ENCODE measurements at places on chromosomes 3 and 15.

DNA sequence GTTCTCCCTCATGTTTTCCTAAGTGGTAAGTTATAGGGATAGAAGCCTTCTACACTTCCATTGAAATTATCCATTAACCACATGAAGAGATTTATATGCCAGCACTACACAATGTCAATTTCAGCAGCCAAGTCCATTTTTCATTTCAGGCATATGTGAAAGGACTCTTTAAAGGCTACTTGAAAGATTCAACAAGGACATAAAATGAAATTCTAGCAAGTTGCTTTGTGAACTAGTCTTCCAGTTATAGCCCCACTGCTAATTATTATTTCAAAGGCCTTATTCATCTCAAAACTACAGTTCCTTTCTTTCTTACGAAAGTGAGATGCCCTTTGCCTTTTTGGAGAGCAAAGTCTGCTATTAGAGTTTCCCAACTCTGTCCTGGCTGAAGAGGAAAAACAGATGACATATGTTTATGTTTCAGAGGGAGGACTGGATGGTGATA lies 66.0 kb upstream of the SLC2A2 start:
- no peak for DNase-seq

DNA sequence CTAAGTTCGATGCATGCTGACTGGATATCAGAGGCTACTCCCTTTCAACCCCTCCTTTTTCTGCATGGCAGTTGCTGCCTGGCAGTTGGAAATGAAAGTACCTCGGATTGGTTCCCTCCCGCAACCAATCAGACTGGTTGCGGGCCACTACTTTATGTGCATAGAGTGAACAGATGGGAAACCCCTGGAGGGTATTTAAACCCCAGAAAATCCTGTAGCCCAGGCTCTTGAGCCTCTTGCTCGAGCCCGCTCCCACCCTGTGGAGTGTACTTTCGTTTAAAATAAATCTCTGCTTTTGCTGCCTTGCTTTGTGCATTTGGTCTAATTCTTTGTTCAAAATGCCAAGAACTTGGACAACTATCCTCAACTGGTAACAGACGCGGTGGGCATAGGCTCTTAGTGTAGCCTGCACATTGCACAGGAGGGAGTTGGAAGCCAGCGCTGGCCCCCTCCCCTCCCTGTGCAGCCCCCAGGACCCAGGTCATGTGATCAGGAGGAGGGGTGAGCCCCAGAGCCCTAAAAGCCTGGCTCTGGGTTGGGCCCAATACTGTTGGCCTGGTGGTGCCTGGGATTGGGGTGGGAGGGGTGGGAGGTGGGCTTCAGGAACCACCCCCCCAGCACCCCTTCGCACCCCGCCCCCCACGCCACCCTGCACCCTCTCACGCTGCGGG lies 26.8 kb downstream of the RHCG start:
- no peak for DNase-seq

DNA sequence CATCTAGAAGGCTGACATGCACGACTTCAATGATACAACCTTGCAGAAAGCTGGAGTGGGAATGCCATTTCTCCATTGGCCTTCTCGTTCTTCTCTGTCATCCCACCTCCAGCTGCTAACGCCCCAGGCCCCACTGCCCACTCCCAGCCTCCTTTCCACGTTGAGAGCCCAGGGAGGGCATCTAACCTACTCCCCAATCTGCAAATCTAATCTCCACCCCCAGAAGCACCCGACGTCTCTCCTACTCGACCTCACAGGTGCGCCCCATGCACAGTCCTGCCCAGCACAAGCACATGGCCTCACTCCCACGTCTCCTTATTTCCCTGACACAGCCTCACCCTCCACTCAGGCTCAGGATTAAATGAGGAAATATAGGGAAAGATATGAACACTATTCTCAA lies 33.4 kb downstream of the IL12A start:
- no peak for DNase-seq

DNA sequence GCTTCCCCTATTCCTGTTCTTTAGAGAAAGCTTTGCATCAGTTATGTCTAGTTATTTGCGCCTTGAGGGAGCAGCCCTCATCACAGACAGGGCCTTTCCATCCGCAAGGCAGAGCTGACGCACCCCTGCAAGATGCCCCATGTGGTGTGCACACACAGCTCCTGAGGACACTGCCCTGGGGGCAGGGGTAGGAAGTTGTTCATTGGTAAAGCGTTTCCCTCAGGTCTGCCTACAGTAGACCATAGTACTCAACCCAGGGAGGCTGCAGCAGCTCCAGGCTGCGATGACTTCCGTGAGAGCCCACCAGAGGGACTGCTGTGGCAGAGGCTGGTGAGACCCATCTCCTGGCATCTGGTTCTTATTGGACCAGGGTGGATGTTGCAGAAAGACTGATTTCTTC lies 55.1 kb upstream of the PLXNA1 start:
- no peak for DNase-seq

GRCh38 chr15:90624278-90624981 lies 92.7 kb upstream of the BLM start:
- DNase-seq = no peak

DNA sequence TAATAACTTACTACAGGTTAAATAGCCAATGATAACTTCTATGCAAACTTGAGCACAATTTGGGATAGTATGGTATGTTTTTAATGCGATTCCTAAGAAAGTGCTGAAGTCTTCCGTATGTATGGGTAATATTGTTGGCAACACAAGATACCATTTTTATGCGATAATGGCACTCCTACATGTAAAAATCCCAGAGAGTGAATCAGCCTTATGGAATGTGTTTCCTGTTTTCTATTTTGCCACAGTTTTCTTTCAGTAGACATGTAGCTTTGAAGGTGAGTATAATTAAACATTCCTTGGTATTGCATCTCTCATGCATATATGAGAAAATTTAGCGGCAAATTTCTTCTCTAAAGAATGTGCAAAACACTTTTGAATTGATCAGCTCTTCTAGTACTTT lies 396.8 kb upstream of the AZI2 start:
- no peak for DNase-seq

GRCh38 chr3:141323936-141324704 lies 44.2 kb upstream of the ZBTB38 start:
- DNase-seq = no peak

DNA sequence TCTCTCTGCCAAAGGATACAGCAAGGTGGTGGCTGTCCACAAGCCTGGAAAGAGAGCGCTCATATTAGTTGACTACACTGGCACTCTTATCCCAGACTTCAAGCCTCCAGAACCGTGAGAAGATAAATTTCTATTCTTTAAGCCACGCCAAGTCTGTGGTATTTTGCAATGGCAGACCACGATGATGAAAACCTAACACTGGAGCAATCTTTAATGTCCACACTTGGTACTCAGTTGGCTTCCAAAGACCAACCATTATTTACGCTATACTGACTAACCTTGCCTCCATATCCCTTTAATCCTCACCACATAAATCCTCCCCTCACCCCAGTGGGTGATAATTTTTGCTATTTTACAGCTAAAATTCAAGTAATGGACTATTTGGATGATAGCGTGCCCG lies 16.9 kb upstream of the LACTB start:
- no peak for DNase-seq

DNA sequence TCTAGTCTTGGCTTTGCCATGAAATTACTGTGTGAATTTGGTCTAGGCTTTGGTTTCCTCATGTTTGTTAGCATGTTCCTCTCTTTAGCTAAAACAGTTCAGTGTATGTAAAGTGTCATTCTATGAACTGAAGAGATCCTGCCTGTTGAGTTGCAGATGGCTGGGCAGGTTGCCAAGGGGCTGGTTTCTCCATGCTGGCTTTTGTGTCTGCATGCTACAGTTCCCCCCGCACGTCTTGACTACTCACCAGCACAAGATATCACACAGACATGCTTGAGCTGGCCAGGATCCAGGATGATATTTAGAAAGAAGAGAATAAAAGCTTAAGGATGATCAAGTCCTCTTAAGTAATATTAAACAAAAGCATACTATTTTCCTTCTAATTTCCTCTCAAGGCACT lies 90.2 kb downstream of the CERS3 start:
- DNase-seq = no peak

DNA sequence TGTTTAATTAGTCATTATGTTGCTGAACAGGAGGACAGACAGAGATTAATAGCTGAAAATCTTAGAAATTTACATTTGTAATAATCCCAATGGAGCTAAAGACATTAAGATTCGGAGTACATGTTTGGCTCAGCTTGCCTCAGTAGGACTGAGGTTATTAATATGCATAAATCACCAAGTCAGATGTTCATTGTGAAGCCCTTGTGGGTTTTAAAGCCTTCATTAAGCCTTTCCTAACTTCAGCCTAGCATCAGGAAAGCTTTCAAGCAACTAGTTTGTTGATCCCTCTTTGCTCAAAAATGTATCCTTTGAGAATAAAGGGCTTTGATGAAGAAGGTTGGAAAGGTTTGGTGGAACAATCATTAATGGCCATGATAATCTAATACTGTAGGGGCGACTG lies 178.2 kb upstream of the CGNL1 start:
- DNase-seq = no peak

- no peak for DNase-seq
These were observed 25.6 kb downstream of the SQOR start for GRCh38 chr15:45660231-45660979.

GRCh38 chr3:29758434-29759322 lies 477.8 kb downstream of the RBMS3 start:
- no peak for DNase-seq

DNA sequence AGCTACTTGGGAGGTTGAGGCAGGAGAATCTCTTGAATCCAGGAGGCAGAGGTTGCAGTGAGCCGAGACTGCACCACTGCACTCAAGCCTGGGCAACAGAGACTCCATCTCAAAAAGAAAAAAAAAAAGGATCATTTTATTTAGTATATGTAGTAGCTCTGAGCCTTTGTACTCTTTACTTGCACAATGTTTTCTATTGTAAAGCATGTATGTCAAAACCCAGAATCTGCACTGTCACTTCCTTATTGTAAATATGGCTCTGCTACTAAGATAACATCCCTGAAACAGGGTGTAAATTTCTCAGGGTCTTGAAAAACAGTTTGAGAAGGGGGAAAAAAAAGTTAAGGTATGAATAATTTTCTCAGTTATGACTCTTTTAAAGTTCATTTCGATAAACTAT lies 35.1 kb downstream of the SLMAP start:
- DNase-seq = no peak

DNA sequence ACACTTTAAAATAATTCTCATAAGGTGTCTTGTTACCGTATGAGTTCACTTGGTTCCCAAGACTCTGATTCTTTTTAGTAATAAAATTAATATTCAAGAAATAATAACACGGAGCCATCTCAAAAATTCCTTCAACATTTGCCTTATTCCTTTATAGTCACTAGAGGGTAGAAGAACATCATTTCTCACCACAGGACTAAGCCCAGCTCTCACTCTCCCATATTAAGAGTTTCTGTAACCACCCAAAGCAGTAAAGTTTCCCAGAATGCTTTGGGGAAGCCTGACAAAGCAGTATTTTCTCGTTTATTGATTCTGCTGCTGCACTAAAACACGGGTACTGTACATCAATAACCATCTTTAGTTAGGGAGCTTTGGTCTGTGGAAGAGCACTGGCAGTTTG lies 114.9 kb downstream of the MCTP2 start:
- DNase-seq = no peak

DNA sequence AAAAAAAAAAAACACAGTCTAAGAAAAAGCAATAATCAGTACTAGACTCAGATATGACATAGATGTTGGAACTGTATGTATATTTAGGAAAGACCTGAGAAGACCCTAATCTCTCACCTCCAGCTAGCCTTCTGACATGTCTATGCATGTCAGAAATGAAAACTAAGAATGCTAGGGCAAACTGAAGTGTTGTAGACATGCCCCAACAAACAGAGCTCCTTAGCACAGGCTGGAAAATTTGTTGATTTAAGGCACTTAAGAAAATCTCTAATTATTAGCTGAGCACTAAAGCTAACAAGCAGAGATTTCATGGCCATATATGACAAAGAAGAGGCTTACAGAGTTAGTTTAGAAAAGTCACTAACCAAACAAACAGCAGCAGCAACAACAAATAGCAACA lies 45.5 kb upstream of the PRSS50 start:
- DNase-seq = no peak

- DNase-seq = no peak
These were observed 18.6 kb downstream of the ACOX2 start for GRCh38 chr3:58518291-58518789.

GRCh38 chr3:61858054-61858453 lies 296.7 kb downstream of the PTPRG start:
- no peak for DNase-seq

DNA sequence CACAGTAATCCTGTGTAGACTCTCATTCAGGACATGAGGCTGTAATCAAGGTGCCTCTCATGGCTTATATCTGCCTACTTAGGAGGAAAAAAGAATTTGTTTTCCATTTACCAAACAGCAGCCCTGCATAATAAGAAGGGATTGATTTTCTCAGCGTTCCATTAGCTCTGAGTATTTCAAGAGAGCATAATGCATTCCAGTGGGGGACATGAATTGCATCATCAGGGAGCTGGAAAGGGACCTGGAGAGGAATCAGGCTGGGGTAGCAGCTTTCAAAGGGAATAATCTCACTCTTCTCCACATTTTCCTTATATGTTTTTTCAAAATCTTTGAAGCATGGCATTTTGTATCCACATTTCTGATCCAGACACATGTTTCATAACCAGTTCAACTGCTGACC lies 150.6 kb upstream of the ANKRD28 start:
- DNase-seq = no peak

GRCh38 chr3:52998771-52999513 lies 46.9 kb downstream of the SFMBT1 start:
- DNase-seq = no peak

DNA sequence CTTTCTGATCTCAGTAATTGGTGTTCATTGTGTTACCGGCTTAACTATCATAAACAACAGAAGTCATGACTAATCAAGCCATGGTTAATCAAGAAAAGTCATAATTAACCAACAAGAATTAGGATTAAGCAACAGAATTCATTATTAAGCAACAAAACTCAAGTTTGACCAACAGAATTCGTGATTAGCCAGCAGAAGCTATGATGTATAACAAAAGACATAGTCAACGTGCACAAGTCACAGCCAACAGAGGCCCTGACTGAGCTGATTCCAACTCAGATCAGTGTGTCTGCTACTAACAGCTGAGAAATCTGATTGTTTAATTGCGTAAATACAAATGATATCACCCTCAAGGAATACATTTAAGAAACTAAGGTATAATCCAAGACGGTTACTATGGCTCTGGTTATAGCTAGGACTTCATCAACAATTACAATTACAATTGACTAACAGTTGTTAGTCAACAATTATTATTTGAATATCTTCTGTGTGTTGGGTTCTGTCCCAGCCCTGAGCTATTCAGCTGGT lies 67.7 kb downstream of the RARB start:
- no peak for DNase-seq

DNA sequence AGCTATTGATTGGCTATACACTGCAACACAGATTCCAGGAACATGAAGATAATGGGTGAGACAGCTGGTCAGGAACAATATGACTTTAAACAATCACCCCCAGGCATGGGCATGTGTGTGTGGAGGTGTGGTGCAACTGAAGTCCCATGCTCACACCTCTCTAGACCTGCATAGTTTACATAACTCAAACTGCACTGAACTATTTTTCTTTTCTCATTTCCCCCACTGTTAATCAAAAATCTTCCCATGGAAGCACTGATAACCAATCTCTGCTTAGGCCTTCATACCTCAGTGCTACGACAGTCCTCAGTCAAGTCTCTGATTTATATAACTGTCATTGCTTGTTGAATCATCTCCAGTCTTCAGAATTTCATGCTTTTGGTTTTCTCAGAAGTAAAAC lies 600.2 kb downstream of the NTRK3 start:
- no peak for DNase-seq

All from GDM1 (cell line).